Right renal cortex interstitium (tissue), 3 donors: ENCODE measurements at places on chromosomes 7 and 10. TPM values are rescaled to one million over a fixed set of nuclear protein-coding genes. Genes with fewer than 3 reads are reported as not detected.

GRCh38 chr7:16695621-16696237, 49.7 kb downstream of the BZW2 start:
- peak; percentile 26 for DNase-seq

- no peak for DNase-seq
These were observed 66.3 kb upstream of the EMX2 start for GRCh38 chr10:117476281-117476680.

GRCh38 chr10:70060389-70060788, 7.7 kb downstream of the MACROH2A2 start:
- no peak for DNase-seq

IKZF1 gene
- 1.2 TPM for polyA plus RNA-seq

NODAL gene
- 0.38 TPM for polyA plus RNA-seq
